T-helper 17 cell (primary cell): ENCODE measurements at places on chromosomes 5 and 9.

GRCh38 chr9:19184144-19184917 is 46.2 kb upstream of the DENND4C start:
- DNase-seq: peak; percentile 43

- DNase-seq: no peak
These were observed 233.8 kb downstream of the HSPA4 start for GRCh38 chr5:133285583-133286021.

DNA sequence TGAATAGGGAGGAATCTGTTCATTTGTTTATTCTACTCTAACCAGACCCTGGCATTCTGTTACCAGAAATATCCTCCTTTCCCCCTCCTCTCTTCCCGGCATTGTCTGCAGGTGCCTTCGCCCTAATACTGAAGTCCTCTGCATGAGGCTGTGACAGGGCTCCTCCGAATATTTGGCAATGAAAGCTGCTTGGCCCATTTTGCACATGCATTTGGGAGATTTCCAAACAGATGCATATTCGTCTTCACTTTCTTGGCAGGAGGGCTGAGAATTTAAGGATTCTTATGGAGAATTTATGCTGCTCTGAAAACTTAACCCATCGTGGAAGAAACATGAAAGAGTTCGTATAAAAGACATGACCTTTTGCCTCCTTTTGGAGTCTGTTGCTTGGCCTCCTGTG is 484.0 kb downstream of the ZNF608 start:
- DNase-seq: no peak

- no peak for DNase-seq
These were observed 15.8 kb downstream of the RAB14 start for GRCh38 chr9:121185774-121186403.

DNA sequence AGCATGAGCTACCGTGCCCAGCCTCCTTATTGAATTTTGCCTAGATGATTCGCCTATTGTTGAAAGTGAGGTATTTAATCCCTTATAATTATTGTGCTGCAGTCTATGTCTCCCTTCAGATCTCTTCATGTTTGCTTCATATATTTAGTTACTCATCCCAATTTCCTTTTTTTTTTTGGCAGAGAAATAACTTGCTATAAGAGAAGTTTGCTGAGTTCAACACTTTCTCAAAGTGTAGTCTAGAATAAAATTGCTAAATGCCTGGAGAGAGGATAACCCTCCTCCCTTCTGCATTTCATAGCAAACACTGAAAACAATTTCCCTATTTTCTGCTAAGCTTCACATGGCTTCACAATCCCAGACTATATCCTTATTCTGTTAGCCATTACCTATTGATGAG is 136.6 kb upstream of the CD180 start:
- DNase-seq: no peak

DNA sequence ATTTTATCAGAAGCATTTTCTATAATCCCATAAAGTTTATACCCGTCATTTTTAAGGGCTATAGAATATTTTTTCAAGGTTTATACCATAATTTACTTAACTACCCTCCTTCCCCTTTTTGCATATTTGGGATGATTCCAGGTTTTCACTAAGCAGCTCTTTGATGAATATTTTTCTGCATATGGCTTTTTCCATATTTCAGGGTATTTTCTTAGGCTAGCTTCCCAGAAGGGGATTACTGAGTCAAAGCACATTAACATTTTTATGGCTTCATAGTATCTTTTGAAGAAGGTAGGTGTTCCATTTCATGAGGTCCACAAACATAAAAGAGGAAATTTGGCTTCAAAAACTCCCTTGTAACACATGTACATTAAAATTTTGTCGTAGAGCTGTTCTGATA is 14.6 kb upstream of the COL15A1 start:
- no peak for DNase-seq

GRCh38 chr9:121285835-121286687 is 18.1 kb downstream of the GSN start:
- no peak for DNase-seq

- no peak for DNase-seq
These were observed 318.5 kb downstream of the CDK5RAP2 start for GRCh38 chr9:120261419-120261818.

DNA sequence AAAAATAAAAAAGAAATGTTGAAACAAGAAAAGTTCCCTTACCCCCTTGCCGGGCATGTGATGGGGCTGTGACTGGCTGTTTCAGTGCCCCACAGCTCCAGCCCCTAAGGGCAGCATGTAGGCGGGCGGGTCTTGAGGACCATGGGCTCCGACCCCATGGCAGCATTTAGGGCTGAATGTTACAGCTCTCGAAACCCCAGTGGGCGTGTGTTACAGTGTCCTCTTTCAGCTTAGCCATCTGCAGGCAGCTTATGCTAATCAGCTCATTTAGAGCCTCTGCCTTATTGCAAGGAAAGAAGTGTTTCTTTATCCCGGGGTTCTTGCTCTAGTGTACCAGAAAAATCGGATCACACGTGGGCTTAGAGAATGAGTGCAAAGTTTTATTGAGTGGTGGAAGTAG is 497.4 kb upstream of the CYLC2 start:
- DNase-seq: no peak

GRCh38 chr9:134558124-134558905 is 83.3 kb upstream of the COL5A1 start:
- no peak for DNase-seq
